ENCODE measurements at places on chromosomes 7 and 10.

GRCh38 chr10:47230482-47230881 lies 69.5 kb upstream of the GDF10 start:
- DNase-seq = no peak

- DNase-seq = no peak
Measured at GRCh38 chr7:99792967-99793366, 9.0 kb upstream of the CYP3A4 start.

DNA sequence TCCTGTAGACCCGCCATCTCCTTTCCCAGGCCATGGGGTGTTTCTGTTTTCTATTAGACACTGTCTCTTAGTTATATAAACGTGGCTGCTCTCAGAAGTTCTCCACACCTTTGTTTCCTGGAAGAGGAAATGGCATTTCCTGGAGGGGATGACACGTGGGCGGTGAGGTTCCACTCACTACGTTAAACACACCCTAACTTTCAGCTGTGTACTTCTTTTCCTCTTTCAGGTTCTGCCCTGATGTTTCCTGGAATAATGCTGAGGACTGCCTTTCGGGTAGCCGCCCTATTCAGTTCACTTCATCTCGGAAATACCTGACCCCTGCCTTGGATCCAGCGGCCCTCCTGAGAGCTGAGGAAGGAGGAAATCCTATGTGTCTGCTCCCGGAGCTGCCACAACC lies 3.4 kb upstream of the PRKCQ start:
- peak; percentile 40 for DNase-seq

DNA sequence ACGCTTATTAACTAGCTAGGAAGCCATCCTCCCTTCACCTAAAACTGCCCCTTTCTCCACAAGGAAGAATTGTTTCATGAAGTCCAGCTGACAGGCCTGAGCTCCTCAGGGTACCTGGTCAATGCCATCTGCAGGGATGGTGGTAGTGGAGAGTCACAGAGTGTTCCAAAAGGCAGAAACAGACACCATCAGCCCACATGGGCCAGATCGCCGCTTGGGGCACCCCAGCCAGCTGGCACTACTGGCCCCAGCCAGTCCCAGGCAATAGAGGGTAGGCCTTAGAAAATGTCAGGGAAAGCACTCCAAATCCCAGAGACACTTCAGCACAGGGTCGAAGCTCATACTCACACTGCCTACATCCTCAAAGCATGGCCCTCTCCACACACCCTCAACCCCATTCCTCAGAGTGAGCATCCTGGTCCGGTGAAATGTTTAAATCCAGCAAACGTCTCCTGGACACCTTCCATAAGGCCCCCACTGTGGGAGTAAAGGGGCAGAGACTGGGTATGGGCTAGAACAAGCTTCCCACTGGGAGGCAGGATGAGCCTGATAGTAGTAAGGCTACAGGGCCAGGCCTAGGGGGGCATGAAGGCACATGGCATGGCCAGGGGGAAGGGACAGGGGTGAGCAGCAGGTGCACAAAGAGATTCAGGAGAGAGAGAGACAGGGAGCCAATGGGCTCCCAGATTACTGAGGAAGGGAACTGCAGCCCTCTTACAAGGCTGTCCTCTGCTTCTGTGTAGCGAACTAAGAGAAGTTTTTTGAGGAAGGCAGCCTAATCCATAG lies 1.9 kb downstream of the LRRC20 start:
- no peak for DNase-seq

GRCh38 chr7:884191-885003 lies 8.0 kb downstream of the GET4 start:
- DNase-seq = no peak

- DNase-seq = no peak
Measured at GRCh38 chr7:45897042-45897690, 8.9 kb downstream of the IGFBP1 start.

DNA sequence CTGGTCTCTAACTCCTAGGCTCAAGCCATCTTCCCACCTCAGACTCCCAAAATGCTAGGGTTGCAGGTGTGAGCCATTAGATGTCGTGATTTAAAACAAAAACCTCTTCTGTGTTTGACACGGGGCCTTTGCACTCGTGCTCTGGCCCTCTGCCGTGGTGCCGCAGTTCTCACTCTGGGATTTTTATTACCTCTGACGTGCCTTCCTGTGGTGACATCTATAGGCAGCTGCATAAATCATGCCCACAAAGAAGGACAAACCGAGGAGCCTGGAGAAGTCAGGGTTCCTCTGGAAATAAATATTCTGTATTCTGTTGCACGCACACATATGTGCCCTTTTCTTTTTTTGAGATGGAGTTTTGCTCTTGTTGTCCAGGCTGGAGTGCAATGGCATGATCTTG lies 25.9 kb upstream of the OCM start:
- DNase-seq = no peak

DNA sequence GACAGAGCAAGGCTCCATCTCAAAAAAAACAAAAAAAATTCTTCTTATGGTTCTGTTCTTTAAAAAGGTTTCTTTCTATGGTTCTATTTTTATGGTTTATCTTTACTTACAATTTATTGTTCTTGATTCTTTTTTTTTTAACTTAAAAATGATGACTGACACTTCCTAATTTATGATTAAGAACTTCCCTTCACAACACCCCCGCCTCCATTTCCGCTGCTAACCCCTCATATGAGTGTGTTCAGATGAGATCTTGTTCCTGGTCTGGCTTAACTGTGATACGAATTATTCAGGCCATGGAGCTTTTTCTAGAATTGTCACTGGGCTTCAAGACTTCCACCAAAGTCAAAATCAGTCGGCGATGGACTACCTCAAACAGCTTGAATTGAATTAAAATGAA lies 33.9 kb downstream of the PTER start:
- DNase-seq = no peak

DNA sequence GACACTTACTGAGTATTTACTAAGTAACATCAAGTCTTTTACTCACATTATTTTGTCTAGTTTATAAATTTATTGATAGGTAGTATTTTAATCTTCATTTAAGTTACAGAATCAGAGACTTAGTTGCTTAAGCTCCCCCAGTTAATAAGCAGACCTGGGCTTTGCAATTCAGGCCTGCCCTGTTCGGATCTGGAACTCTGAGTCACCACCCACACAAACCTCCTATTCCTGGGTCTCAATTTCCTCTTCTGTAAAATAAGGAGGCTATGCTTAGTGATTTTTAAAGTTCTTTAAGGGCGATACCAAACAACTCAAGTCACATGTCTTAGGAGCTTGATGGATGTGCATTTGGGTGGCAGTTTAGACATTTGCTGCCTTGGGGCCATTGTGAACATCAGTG lies 3.5 kb upstream of the MGAM start:
- DNase-seq = no peak

DNA sequence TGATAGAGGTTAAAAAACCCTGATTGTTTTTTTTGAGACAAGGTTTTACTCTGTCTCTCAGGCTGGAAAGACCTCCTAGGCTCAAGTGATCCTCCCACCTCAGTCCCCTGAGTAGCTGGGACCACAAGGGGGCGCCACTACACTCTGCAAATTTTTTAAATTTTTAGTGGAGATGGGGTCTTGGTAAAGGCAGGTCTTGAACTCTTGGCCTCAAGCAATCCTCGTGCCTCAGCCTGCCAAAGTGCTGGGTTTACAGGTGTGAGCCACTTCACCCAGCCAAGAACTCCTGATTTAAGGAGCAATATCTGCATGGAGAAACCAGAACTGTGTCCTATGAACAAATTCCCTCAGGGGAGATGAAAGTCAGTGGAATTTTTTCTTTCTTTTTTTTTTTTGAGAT lies 7.3 kb upstream of the KLHDC10 start:
- DNase-seq = peak; percentile 65

GRCh38 chr10:69464801-69465401 lies 13.6 kb downstream of the TSPAN15 start:
- DNase-seq = no peak

GRCh38 chr7:42143711-42144600 lies 93.1 kb downstream of the GLI3 start:
- no peak for DNase-seq

DNA sequence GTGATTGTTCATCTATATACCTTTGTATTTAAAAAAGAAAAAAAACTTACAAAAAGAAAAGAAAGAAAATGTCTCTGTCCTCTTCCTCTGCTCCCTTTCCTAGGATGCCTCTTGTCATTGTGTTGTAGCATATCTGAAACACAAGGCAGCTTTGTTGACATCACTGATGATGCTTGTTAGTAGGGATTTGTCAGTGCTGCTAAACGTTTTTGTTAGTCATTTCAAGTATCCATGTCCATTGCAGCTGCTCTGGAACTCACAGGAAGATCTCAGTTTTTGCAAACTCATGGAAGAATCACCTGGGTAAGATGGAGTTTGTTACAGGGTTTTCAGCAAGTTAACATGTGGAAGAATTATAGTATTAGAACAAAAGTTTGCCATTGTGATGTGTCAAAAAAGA lies 123.6 kb downstream of the CCSER2 start:
- no peak for DNase-seq

DNA sequence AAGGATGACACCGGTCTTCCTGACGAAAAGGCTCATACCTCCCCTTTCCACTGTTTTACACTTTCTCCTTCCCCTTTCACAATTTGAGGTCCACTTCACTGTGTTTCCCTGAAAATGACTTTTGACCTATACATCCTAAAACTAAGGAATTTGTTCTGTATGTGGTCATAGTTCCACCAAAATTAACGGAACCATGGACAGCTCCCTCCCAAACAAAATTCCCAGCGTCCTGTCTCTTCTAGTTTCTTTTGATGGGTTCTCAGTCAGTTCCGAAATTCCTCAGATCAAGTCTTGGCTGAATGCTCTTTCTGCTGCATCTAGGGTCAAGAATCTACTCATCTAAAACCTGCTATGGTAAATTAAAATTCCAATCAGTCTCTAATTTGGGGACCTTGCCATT lies 1191.9 kb downstream of the CNTNAP2 start:
- DNase-seq = no peak

GRCh38 chr10:43123361-43124093 lies 14.7 kb upstream of the CSGALNACT2 start:
- no peak for DNase-seq

GRCh38 chr7:107830420-107830819 lies 27.4 kb upstream of the SLC26A3 start:
- no peak for DNase-seq

DNA sequence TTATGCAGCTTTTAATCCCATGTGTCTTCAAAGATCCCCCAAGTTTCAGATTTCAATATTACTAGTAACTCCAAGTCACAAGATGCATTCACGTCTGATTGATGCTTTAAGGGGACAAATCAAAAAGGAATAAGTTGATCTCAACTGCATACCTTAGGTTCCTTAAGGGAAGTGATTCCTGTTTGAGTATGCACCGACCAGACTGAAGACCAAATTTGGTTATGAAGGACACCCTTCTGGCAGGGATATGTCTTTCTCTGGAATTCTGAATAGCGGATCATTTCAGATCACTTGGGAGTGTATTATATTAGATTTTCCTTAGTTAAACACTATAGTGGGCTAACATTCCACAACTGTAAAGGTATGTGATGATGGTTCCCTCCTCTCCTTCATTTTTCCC lies 4.3 kb downstream of the KIF5B start:
- no peak for DNase-seq

DNA sequence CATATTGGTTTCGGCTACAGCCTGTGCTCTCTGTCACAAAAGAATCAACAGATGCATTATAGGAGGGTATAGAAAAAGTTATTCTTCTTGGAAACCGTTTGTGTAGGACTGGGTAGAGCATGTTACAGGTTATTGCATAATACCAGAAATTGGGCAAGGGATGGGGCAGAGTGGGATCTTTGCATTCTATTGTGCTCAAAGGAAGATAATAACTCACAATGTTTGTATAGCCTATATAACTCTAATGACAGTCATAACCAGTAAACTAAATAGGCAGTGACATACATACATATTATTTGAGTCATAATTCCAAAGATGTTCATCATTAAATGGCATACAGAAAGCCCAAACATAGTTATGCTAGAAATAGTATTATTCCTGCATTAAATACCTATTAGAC lies 179.7 kb downstream of the XPNPEP1 start:
- no peak for DNase-seq

- no peak for DNase-seq
Measured at GRCh38 chr7:156305351-156305750, 335.2 kb upstream of the RNF32 start.

GRCh38 chr7:14144538-14144937 lies 155.1 kb upstream of the ETV1 start:
- no peak for DNase-seq

DNA sequence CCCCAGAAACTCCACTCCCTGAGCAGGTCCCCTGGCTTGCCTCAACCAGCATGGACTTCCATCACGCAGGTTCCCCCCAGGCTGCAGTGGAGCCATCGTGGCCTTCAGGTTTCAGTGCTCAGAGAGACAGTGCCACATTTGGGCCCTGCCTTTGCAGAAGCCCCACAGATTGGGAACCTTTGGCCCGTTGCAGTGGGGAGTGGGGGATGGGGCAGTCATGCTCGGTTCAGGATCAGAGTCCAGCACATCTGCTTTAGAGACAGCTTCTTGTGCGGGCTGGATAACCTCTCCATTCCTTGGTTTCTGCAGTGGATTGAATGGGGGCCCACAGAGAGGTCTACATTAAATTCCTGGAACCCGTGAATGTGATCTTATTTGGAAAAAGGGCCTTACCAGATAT lies 183.9 kb downstream of the EBF3 start:
- DNase-seq = no peak

DNA sequence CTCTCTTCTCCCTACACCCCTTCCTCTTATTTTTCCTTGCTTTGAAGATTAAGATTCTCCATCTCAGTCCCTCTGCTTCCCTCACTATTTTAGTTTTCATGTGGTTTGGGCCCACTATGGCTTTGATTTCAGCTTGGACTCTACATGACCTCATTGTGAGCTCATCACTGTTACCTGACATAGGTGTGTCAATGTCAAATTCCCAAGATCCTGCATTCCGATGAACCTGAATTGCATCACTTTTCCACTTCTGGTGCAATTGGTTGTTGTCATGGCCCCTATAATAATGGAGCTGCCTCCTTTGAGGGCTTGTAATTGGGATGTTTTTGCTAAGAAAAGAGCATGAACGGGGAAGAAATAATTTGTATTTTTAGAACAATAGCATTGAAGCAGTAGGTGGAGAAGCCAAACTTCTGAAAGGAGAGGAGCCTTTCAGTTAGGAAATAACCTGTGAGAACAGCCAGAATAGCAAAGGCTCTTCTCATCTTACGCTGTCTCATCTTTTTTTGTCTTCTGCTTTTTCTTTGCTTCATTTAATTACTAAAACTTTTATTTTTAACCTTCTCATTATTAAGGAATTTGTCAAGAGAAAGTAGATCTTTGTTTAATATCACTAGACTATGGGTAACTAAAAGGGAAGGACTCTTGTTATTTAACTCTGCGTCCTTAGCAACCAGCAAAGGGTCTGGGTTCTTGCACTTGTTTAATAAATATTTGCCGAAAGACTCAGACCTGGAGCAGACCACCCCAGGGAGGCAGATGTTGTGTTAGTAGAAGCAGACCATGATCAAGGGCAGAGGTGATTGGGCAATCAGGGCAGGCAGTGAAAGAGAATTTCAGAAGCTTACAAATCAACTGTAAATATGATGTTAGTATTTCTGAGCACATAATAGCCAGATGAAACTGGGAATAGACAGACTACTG lies 95.4 kb downstream of the TES start:
- DNase-seq = no peak

GRCh38 chr7:128881458-128882125 lies 18.9 kb downstream of the ATP6V1F start:
- DNase-seq = no peak

GRCh38 chr7:43790834-43791233 lies 32.4 kb downstream of the BLVRA start:
- DNase-seq = no peak
